ENCODE measurements at places on chromosomes 11 and 22. TPM values are rescaled to one million over a fixed set of nuclear protein-coding genes. Genes with fewer than 3 reads are reported as not detected.
A peak's percentile ranks its signal among the peaks of the same experiment; 100 is the strongest.

DNA sequence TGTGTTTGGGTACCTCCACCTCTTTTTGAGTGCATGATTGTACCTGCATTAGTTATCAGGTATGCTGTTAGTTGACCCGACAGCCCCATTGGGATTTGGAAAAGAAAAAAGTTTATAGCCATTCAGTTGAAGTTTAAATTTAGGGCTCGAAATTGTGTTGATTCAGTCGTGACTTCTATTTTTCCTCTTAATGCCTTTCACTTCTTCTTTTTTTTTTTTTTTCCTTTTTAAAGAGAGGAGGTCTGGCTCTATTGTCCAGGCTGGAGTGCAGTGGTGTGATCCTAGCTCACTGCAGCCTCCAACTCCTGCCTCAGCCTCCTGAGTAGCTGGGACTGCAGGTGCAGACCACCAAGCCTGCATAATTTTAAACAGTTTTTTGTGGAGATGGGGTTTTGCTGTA is 2.3 kb downstream of the STT3A start:
- no peak overlapping the region for H3K27ac ChIP-seq
- no peaks in the 10 kb centered on the region for H3K36me3 ChIP-seq
- H3K4me3 ChIP-seq: no peak overlapping the region
- DNase-seq: no peak
- H3K27me3 ChIP-seq: no peaks in the 10 kb centered on the region
- no peaks in the 10 kb centered on the region for H3K4me1 ChIP-seq

DNA sequence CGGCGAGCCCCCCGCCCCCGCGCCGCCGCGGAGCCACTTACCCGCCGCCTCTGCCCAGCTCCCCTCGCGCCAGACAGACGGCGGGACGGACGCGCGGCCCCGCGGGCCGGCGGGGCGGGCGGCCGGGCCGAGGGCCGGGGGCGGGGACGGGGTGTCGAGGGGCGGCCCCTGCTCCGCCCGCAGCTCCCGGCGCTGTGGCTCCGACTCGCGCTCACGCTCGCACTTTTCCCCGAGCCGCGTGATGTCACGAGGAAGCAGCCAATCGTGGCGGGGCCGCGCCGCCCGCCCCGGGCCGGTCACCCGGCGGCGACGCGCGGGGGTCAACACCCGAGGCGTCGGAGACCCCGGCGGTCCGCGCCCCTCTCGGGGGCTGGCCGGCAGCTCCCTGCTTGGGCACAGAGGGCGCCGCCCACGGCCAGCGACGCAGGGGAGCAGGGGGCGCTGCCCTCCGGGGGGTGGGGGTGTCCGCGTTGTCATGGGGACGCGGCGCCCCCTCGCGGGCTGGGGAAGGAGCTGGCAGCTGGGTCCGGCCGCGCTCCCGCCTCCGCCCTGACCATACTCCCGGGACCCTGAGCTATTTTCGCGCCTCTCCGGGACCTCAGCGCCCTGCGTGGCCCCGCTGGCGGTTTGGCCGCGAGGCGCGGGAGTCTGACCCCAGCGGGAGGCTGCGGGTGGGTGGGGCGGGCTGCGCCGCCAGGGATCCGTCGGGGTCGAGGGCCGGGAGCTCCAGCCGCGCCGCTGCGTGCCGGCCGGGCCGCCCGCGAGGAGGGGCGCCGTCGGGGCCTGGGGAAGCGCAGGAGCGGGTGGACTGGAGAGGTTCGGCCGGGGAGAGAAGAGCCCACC is at the start of gene CHRM4:
Gene CHRM4, minus strand, starts transcription at position 199 of the 843 bp plus-strand sequence. CDS start 5,219 bp downstream, outside the sequence.
- H3K4me3 ChIP-seq: peak within 1 kb of the TSS; percentile 21
- no peaks in the 10 kb centered on the region for H3K36me3 ChIP-seq
- DNase-seq: no peak
- H3K27ac ChIP-seq: no peak within 1 kb of the TSS

DNA sequence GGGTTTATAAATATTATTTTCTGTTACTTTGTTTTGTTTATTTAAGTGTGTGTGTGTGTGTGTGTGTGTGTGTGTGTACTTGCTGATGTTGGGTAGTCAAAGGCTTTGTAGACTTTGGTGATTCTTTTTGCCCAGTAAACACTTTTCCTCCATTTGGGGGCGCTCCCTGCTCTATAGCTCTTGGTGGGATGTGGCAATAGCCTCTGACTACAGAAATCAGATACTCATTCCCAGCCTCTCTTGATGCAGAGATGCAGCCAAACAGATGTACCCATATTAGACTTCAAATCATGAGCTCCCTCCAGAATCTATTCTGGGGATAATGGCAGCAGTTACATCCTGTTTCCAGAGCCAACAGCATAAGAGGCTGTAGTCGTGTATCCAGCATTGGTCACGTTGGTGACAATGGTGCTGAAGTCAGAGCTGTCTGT is 33.4 kb upstream of the APOL5 start:
- no peak for DNase-seq
- no peak overlapping the region for H3K4me3 ChIP-seq
- H3K27ac ChIP-seq: no peak overlapping the region
- no peaks in the 10 kb centered on the region for H3K4me1 ChIP-seq
- H3K36me3 ChIP-seq: no peaks in the 10 kb centered on the region

DNA sequence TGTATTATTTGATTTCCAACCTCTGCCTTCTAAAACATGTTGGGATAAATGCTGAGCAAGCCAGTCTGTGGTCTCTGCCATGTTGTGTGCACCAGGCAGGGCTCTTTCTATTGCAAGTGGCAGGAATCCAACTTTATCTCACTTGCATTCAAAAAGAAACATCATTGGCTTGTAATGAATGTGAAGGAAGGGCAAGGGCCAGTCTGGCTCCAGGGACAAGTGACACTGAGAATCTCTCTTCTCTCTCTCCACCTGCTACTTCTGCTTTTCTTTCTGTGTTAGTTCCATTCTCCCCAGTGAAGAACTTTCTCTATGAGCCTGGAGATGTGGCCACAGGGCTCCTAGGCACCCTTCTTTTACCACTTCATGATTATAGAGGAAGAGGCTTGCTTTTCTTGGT is 329.9 kb upstream of the NCAM1 start:
- no peaks in the 10 kb centered on the region for H3K4me1 ChIP-seq
- H3K27ac ChIP-seq: no peak overlapping the region
- DNase-seq: no peak
- no peaks in the 10 kb centered on the region for H3K36me3 ChIP-seq
- H3K27me3 ChIP-seq: no peaks in the 10 kb centered on the region

- no peaks in the 10 kb centered on the region for H3K36me3 ChIP-seq
- no peak overlapping the region for H3K27ac ChIP-seq
- H3K4me1 ChIP-seq: no peaks in the 10 kb centered on the region
- H3K27me3 ChIP-seq: no peaks in the 10 kb centered on the region
- no peak for DNase-seq
These were observed 12.9 kb downstream of the SIRT3 start for GRCh38 chr11:223026-223789.

- no peaks in the 10 kb centered on the region for H3K27me3 ChIP-seq
- no peaks in the 10 kb centered on the region for H3K36me3 ChIP-seq
- H3K4me1 ChIP-seq: no peaks in the 10 kb centered on the region
- no peak overlapping the region for H3K27ac ChIP-seq
- no peak overlapping the region for H3K4me3 ChIP-seq
These were observed 105.0 kb downstream of the TRPC6 start for GRCh38 chr11:101478587-101479369.

- no peaks in the 10 kb centered on the region for H3K27me3 ChIP-seq
- no peak overlapping the region for H3K27ac ChIP-seq
- no peaks in the 10 kb centered on the region for H3K4me1 ChIP-seq
- H3K36me3 ChIP-seq: no peaks in the 10 kb centered on the region
- DNase-seq: no peak
These were observed 15.4 kb upstream of the ST14 start for GRCh38 chr11:130144141-130144540.

- H3K4me1 ChIP-seq: peaks cover 6% of the 10 kb centered on the region
- no peaks in the 10 kb centered on the region for H3K36me3 ChIP-seq
- DNase-seq: peak; percentile 73
- peak overlapping the region; percentile 2 for H3K4me3 ChIP-seq
- peak overlapping the region; percentile 48 for H3K27ac ChIP-seq
These were observed 3.7 kb upstream of the RPS6KA4 start for GRCh38 chr11:64355078-64355940.

GRCh38 chr11:97610000-97610399 is 1220.2 kb downstream of the JRKL start:
- H3K27me3 ChIP-seq: no peaks in the 10 kb centered on the region
- H3K36me3 ChIP-seq: no peaks in the 10 kb centered on the region
- H3K4me1 ChIP-seq: no peaks in the 10 kb centered on the region
- no peak for DNase-seq
- H3K4me3 ChIP-seq: no peak overlapping the region

DNA sequence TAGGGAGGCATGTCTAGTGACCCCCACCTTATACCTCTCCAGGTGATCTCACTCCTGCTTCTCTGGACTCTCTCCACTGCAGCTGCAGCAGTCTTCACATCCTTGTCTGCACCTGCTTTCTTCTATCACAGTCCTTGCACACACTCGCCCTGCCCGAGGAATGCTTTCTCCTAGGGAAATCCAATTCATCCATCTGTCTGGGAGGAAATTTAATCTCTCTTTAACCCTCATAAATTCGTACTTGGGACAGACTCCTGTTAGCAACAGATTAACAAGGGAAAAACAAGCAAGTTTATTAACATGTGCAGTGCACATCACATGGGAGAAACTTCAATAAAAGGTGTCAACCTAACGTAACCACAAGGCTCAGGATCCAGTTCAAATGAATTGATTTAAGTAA is 11.3 kb upstream of the RCN1 start:
- H3K4me1 ChIP-seq: no peaks in the 10 kb centered on the region
- no peaks in the 10 kb centered on the region for H3K36me3 ChIP-seq
- no peaks in the 10 kb centered on the region for H3K27me3 ChIP-seq
- H3K4me3 ChIP-seq: no peak overlapping the region
- no peak overlapping the region for H3K27ac ChIP-seq
- no peak for DNase-seq

GRCh38 chr11:8356721-8357504 is 93.2 kb upstream of the LMO1 start:
- no peaks in the 10 kb centered on the region for H3K4me1 ChIP-seq
- H3K27ac ChIP-seq: no peak overlapping the region
- no peaks in the 10 kb centered on the region for H3K36me3 ChIP-seq
- no peak overlapping the region for H3K4me3 ChIP-seq
- no peaks in the 10 kb centered on the region for H3K27me3 ChIP-seq
- DNase-seq: no peak

- no peak overlapping the region for H3K4me3 ChIP-seq
- no peak overlapping the region for H3K27ac ChIP-seq
- no peaks in the 10 kb centered on the region for H3K36me3 ChIP-seq
These were observed 27.2 kb upstream of the RASSF10 start for GRCh38 chr11:12981676-12982522.

GRCh38 chr11:75194147-75194546 is 43.2 kb downstream of the SLCO2B1 start:
- DNase-seq: no peak
- no peaks in the 10 kb centered on the region for H3K36me3 ChIP-seq
- no peak overlapping the region for H3K27ac ChIP-seq
- peaks cover 3% of the 10 kb centered on the region for H3K4me1 ChIP-seq
- no peak overlapping the region for H3K4me3 ChIP-seq

Gene CEND1
- 0.18 TPM for total RNA-seq

Gene SMIM35
- not detected for total RNA-seq

Gene SIK3
- total RNA-seq: 77.6 TPM

Gene RAG1
- total RNA-seq: 0.91 TPM

Gene OR51I1
- not detected for total RNA-seq
